Hematopoietic multipotent progenitor cell treated with erythropoietin and hydrocortisone succinate and interleukin-3 and kit ligand, for 17 days (in vitro differentiated cells): ENCODE measurements at places on chromosomes 2 and 18.

GRCh38 chr2:143420313-143420712 lies 291.1 kb downstream of the ARHGAP15 start:
- DNase-seq = no peak

DNA sequence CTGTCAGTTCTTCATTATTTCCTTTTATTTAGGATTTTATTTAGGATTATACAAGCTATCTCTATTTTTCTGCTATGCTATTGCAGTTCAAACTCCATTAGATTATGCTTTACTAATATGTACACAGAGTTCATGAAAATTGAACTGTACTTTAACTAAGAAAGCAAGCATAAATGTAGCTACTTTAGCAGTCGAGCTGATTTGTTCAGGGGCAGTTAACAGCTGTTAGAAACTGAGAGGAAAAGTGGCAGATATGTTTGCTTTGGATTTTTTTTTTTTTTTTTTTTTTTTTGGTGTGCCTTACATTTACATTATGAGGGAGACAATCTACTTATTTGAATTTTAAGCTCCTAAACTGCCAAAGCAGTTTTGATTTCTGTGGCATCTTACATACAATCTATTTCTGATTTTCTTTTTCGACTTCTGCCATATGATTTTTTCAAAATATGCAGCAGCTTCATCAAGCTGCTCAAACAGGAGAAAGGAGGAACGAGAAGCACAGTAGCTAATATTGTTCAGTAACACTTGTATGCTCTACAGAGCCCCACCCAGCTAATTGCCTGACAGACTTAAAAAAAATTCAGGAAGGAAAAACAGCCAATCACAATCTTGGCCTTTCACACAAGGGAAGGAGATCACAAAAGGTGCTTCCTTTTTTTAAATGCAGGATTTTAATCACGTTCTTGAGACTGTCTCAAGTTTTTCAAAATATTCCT lies 233.4 kb upstream of the SIX3 start:
- DNase-seq = no peak

GRCh38 chr18:54150226-54150625 lies 74.2 kb downstream of the MBD2 start:
- no peak for DNase-seq

- no peak for DNase-seq
Measured at GRCh38 chr2:218853766-218854165, 5.8 kb upstream of the WNT6 start.

DNA sequence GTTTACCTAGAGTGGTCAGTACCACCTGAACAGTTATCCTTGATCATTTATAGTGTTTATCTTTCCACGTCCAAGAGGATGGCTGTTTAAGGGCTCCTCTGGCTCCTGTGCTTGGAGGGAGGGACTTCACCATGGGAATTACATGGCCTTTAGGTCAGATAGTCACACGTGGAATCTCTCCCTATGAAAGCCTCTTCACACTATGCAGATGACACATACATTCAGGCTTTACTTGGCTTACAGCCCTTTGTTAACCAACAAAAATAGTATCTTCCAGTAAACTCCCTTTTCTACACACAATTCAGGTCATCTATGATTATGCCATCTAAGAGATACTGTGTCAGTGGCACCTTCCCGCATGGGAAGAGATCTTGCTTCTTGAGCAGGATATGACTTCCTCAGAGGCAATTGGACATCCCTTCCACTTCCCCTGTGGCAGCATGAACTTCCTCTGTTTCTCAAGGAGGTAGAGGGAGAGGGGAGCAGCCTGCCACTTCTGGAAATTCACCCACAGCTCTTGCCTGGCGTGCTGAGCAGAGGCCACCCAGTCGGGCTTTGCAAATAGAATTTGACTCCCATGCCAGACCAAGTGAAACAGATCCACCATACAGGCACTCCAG lies 53.5 kb downstream of the COLEC12 start:
- no peak for DNase-seq

- DNase-seq = no peak
Measured at GRCh38 chr2:201122276-201122675, 6.3 kb downstream of the CFLAR start.

- no peak for DNase-seq
Measured at GRCh38 chr2:204670124-204670523, 124.8 kb downstream of the PARD3B start.

GRCh38 chr2:227890495-227891079 lies 19.2 kb downstream of the DAW1 start:
- peak; percentile 62 for DNase-seq

GRCh38 chr18:45783097-45784075 lies 42.1 kb upstream of the SIGLEC15 start:
- no peak for DNase-seq

GRCh38 chr2:70822843-70823242 lies 2.4 kb upstream of the CLEC4F start:
- no peak for DNase-seq

DNA sequence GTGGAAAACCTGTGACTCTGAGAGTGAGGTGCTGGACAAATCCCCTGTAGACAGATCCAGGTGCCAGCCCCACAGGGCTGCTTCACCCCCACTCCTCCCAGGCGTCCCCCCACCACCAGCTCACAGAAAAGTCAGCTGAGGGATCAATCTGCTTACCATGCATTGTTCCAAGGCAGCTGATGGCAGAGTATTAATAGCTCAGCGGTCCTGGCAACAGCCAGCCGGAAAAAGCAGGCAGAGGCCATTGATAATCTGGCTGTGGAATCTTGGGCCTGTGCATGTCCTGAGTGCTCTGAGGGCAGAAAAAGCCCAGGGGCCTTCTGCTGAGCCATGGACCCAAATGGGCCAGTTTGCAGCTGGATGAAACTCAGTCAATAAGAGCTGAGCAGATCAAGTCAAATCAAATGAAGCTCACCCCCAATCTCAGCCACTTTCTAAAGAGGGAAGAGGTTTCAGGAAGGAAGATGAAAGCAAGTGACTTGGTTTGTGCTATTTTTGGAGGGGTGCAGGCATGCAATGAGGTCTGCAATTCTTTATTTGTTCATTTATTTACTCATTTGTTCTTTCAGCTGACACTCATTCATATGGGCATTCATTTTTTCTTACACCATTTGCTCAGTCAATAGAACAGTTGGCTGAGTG lies 63.4 kb downstream of the GYPC start:
- no peak for DNase-seq

GRCh38 chr2:88199912-88200682 lies 30.0 kb downstream of the THNSL2 start:
- no peak for DNase-seq

GRCh38 chr2:24792542-24792873 lies 683 bp downstream of the PTRHD1 start:
- no peak for DNase-seq
